ENCODE measurements at places on chromosomes 5 and 9.

DNA sequence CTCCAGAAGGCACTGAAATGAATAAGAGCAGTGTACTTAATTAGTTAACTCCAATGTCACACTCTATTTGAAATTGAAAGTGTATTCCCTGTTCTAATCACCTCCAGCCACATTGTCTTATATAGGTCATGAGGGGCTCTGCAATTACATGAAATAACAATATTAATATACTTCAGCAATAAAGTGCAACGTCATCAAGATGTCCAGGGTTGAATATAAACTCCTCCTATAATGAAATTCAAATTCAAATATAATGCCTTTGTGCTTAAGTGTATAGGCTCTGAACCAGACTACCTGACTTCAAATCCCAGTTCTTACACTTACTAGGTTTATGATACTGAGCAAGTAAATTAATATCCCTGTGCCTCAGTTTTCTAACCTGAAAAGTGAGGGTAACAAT lies 195.6 kb upstream of the SMC2 start:
- no peak for DNase-seq

- no peak for DNase-seq
These were observed 199.3 kb upstream of the ACTBL2 start for GRCh38 chr5:57681942-57682341.

GRCh38 chr5:55177078-55177477 lies 4.1 kb upstream of the CDC20B start:
- no peak for DNase-seq

DNA sequence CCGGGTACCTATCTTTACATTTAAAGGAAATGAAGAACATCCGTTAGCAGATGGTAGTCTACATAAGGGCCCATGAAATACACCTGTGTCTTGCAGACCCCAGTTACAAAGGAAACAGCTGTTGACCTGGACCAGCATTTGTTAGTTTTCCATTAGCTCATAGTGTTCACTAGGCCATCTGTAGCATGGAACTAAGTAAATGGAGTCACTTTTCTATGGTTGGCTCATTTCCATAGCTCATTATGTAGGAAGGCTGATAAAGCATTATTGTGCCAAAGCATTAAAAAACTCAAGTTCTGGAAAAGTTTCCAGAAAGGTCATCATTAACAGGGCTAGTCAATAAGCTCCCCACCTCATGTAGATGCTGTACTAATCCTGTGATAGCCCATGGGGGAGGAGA lies 62.1 kb downstream of the PCSK1 start:
- DNase-seq, result no peak

- no peak for DNase-seq
These were observed 8.1 kb upstream of the CCL28 start for GRCh38 chr5:43420241-43420640.

DNA sequence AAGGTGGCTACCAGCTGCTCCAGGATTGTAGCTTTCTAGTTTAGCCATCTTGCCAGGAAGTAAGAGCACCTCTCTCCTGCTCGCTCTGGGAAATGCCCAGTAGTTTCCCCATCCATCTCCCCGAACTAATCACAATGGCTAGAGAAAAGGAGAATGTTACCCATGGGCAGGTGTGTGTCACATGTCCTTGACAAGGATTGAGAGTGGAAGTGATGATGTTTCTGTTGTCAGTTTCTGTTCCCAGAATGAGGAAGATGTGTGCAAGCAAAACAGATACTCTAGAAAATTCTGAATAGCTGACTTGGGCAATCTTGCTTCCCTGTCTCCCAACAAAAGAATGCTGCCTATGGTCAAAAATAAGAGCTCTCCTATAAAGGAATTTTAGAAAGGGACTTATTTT lies 429.5 kb downstream of the EBF1 start:
- DNase-seq, result no peak

DNA sequence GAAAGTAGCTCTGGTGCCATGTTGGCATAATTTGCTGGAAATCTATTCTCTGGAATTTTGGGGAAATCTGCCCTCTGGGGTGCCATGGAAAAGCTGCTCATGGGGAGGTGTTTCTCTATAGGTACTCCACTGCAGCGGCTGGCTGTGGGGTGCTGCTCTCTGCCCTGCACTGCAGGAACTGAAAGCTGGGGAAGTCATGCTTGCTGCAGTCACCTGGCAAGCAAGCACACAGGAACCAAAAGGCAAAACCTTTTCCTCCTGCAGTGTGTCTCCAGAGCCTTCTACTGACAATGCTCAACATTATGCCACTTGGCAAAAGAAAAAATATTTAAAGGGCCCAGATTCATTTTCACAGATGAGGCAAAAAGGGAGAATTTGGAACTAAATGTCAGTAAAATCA lies 25.8 kb upstream of the CARNMT1 start:
- no peak for DNase-seq

DNA sequence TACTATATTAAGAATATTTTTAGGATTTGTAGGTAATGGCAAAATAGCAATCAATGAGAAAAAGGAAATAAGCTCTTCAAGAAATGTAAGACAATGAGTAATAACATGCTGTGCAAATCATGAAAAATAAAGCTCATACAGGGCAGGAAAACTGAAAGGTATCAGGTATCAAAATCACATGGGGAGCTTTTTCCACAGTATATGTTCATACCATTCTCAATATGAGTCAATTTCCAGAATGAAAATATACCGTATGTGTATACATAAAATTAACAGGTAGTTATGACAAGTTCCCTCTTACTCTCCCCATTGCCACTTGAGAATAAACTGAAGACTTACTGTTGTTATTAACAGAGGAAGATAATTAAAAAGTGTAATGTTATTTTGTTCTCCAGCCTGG lies 35.9 kb downstream of the EFCAB9 start:
- no peak for DNase-seq

GRCh38 chr9:87494970-87495471 lies 2.6 kb upstream of the DAPK1 start:
- DNase-seq, result no peak

DNA sequence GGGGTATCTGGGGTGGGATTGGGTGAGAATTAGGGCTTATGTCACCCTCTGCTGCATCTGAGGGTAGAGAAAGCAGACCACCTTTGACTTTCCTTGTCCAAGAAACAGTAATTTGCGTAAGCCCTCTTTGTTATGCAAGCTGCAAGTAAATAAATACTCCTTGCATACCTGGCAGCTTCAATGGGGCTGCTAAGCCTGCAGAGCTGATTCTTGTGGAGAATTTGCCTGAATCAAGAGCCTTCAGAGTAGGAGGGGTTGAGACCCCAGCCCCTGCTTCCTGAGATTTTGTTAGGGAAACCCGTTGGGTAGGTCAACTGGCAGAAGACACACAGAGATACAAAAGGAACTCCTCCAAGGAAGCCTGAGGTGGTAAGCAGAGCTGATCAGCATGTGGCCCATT lies 515.1 kb downstream of the DMAC1 start:
- DNase-seq, result no peak

DNA sequence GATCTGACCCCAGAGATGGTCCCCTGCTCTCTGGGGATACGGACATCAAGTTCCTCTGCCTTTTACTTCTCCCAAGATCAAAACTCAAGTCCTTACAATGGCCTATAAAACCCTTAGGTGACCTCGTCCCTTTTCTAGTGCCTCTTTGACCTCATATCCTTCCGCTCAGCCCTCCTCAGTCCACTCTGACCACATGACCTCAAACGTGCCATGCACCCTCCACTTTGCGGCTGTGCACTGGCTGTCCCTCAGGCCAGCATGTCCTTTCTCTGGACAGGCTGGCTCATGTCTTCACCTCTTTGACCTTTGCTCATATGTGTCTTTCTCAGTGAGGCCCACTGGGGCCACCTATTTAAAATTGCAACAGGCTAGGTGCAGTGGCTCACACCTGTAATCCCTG lies 14.7 kb downstream of the TRMO start:
- no peak for DNase-seq

- no peak for DNase-seq
These were observed 20.4 kb downstream of the ACO1 start for GRCh38 chr9:32404856-32405255.

All from activated naive CD4-positive, alpha-beta T cell (primary cell).